ENCODE measurements at places on chromosomes 13 and 19.

- no peak for DNase-seq
These were observed 50.8 kb upstream of the NFIC start for GRCh38 chr19:3315676-3315973.

DNA sequence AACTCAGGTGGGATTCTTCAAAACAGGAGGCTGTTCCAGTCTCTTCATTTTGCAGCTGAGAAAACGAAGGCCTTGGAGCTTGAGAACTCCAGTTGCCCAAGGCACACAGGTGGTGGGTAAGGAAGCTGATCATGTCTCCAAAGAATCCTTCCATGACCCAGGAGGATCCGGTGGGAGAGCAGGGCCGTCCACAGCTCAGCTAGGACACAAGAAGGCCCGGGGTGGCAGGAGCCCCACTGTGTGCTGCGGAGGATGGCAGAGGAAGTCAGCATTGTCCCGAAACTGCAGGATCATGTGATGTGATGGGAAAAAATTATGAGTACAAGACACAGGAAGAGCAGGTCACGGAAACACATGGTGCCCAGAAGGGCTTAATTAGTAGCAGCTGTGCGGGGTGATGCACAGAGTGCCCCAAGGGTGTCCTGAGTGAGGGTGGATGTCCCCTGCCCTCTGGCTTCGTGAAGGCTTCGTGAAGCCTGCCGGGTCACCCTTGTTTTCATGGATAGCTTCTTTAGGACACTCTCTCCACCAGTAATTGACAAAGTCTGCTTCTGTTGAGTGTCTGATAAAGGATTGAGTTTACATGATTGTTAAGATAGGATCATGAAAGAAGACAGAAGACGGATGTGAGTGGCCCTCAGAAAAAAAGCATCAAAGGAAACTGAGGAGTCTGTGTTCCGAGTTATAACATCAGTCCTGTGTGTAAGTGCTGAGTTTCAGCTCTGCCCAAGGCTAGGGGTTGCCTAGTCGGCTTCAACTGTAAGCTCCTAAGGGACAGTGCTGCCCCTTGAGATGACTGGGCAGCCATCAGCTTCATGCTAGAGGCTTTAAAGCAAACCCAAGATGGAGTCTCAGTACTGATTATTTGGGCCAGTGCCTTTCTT is 33.8 kb upstream of the SACS start:
- no peak for DNase-seq

- peak; percentile 23 for DNase-seq
These were observed 33.7 kb downstream of the VSTM1 start for GRCh38 chr19:54029930-54030490.

DNA sequence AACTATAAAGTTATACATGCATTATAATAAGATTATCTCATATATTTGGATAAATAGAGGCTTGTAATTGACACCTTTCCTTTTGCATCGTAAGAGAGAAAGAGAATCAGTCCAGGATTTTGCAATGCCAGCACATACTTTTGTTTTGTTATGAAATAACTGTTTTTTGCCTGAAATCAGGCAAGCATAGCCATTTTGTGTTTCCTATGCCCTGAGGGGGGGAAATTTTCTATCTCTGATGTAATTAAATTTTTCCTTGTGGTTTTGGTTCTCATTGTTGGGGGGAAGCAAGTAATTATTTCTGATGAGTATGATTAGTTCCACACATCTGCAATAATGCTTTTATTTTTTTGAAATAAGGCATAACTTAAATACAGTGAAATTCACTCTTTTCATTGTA is 229.4 kb downstream of the NDFIP2 start:
- DNase-seq: no peak

DNA sequence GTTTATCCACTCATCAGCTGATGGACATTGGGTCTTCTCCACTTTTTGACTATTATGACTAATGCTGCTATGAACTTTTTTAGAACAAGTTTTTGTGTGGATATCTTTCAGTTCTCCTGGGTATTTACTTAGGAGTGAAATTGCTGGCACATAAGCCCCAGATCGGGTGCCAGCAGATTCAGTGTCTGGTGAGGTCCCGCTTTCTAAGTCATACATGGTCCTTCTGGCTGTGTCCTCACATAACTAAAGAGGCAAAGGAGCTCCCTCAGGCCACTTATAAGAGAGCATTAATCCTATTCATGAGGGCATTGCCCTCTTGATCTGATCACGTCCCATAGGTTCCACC is 600 bp upstream of the ZNF226 start:
- no peak for DNase-seq

GRCh38 chr13:113933901-113934300 is 40.0 kb downstream of the C13orf46 start:
- no peak for DNase-seq

DNA sequence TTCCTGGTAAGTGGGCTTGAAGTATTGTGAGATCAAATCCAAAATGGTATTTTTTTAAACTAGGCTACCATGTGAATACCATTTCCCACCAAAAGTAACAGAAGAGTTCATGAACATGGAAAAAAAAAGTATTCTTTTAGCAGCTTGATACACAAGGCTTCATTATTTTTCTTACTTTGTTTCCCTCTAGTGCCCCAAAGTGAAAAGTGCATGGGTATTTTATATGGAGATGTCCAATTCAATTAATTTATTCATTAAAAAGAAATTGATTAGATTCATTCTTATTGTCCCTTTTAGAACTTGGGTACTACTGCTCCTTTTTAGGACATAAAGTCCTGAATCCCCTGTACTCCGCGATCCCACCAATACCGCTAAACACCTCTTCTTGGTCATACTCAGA is 28.6 kb upstream of the SCEL start:
- no peak for DNase-seq

DNA sequence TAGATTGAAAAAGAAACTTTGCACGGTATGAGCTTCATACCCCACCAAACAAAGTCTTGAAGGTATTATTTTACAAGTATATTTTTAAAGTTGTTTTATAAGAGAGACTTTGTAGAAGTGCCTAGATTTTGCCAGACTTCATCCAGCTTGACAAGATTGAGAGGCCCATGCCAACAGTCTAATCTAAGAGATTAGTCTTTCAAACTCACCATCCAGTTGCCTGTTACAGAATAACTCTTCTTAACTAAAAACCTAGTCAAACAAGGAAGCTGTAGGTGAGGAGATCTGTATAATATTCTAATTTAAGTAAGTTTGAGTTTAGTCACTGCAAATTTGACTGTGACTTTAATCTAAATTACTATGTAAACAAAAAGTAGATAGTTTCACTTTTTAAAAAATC is 41.9 kb upstream of the RAP2A start:
- DNase-seq: no peak

GRCh38 chr13:103142151-103142550 is 75.9 kb upstream of the SLC10A2 start:
- no peak for DNase-seq

DNA sequence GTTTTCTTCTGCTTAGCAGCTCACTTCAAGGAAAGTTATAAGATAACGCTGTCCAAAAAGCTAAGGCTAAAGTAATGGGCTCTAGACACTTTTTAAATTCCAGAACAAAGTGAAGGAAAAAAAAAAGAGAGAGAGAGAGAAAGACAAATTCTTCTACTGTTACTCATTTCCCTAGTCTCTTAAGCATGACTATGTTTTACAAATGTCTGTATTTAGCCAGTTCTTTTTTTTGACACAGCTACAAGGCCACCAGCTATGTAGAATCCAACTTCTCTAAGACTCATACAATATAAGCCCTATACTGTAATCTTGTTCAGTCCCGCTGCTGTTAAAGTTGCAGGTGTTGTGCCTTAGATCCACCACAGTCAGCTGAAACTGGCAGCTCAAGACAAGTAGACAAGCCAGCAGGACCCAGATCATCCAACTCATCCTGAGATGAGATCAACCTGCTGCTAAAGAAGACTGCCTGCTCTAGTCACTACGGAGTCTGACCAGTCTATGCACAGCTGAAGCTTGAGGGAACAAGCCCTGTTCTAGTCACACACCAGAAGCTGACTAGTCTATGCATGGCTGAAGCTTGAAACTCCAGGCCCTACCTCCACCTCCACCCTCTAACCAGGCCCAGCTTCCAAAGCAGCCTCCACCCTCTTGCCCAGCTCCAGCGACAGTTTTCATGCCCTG is 10.3 kb upstream of the ZNF83 start:
- DNase-seq: no peak

DNA sequence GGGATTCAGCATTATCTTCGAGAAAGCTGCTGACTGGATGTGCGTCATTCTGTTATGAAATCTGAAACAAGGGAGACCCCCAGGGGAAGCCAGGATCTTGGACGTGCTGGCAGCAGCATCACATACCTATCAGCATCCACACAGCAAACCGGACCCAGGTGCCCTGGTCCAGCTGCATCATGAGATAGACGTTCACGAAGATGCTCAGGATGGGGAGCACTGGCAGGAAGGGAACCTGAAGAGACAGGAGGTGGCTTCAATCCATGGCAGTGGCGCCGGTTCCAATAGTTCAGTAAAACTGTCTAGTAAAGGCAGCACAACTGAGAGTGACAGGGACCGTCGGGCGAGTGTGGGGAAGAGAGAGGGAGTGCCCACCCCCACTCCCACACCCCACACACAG is 79.5 kb downstream of the SLC7A1 start:
- no peak for DNase-seq

GRCh38 chr13:94640721-94641120 is 39.1 kb downstream of the GPR180 start:
- no peak for DNase-seq

- DNase-seq: no peak
These were observed 113.1 kb upstream of the FNDC3A start for GRCh38 chr13:48862572-48862971.

- no peak for DNase-seq
These were observed 24.2 kb downstream of the RASA3 start for GRCh38 chr13:114108141-114108761.

- no peak for DNase-seq
These were observed 43.1 kb downstream of the B3GLCT start for GRCh38 chr13:31242916-31243315.

DNA sequence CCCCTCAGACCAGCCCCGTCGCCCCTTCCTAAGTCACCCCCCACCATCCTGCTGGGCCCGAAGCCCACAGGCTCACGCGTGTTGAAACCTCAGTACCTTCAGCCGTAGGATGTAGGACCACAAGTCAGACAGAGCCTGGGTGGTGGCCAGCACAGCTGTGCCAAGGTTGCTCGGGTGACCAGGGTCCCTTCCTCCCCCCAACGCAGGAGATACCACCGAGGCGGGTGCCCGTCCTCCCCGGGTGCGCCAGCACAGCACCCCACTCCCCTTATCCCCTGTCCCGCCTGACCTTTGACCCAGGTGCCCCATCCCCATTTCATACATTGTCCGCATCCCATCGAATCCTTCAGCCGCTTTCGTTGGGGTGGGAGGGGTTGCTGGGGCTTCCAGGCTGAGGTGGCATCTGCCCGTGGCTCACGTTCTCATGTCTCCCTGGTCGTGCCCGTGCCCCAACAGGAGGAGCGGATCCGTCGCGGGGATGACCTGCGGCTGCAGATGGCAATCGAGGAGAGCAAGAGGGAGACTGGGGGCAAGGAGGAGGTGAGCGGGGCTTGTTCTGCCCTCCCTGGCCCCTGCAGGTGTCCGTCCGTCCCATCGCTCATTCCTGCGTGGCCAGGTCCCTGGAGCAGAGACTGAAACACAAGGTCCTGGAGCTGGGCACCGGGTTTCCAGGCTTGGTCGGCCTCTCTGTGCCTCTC is 14.5 kb downstream of the EPN1 start:
- DNase-seq: no peak

GRCh38 chr13:111854403-111854802 is 212.5 kb upstream of the SOX1 start:
- no peak for DNase-seq

GRCh38 chr19:920051-920864 is 3.1 kb downstream of the KISS1R start:
- DNase-seq: no peak

DNA sequence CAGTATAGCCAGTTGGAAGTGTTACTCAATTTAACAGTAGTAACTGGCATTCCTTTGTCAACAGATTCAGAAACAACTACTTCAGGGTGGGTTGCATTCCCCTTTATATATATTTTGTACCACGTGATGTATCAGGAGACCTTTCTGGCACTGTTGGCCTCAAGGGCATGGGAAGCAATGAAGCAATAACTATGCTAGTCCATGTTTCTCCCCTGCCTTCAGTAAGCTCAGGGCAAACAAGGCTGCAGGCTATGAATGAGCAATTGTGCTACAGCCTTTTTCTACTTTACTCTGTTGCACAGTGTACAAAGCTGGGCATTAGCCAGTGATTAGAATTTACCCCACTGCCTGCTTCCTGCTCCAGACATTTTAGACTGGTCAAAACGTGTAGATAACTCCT is 348.8 kb downstream of the GPC5 start:
- no peak for DNase-seq

DNA sequence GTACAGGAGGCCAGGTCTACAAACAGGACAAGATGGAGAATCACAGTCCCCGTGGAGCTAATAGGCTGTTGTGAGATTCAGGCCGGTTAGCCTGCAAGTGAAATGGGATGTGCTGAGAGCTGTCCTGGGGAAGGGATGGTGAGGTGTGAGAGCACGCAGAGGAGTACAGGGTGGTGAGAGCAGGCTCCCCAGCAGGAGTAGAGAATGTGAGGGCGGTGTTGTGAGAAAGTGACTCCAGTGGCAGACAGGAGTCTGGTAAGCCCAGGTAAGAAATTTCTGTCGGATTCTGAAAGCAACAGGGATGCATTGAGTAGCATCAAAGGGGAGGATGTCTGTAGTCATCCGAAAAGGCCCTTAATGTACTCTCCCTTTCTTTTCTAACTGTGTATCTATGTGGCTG is 50.7 kb upstream of the GPR183 start:
- no peak for DNase-seq

- DNase-seq: no peak
These were observed 12.5 kb upstream of the ACTN4 start for GRCh38 chr19:38634757-38635482.

DNA sequence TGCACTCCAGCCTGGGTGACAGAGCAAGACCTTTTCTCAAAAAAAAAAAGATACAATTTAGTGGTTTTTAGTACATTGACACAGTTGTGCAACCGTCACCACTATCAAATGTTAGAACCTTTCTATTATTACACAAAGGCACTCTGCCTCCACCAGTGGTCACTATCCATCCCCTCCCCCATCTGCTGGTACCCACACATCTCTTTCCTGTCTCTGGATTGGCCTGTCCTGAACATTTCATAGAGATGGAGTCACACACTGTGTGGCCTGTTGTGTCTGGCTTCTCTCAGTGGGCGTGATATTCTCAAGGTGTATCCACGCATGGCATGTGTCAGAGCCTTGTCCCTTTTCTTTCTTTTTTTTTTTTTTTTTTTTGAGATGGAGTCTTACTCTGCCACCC is 11.2 kb downstream of the KDM4B start:
- DNase-seq: no peak
